ENCODE measurements at places on chromosomes 4 and X. TPM values are rescaled to one million over a fixed set of nuclear protein-coding genes. Genes with fewer than 3 reads are reported as not detected.

DNA sequence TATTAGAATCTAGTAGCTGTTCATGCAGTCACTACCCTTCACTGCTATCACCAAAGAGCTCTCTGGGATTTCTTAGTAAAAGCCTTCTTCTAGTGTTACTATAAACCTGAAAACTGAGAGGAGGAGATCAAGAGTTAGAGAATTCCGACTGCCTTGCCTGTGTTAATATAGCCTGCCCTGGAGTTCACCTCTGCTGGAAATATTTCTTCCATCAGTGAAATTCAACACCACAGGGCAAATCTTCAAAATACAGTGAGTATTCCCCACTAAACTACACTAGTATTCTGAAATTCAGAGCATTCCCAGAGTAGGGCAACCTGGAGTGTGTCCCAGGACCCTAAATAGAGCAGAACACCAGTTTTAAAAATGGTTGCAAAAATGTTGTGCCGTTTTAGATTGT, 301.1 kb downstream of the ARHGAP24 start:
- no peaks in the 10 kb centered on the region for H3K27me3 ChIP-seq
- no peak for DNase-seq
- no peak overlapping the region for H3K4me3 ChIP-seq

DNA sequence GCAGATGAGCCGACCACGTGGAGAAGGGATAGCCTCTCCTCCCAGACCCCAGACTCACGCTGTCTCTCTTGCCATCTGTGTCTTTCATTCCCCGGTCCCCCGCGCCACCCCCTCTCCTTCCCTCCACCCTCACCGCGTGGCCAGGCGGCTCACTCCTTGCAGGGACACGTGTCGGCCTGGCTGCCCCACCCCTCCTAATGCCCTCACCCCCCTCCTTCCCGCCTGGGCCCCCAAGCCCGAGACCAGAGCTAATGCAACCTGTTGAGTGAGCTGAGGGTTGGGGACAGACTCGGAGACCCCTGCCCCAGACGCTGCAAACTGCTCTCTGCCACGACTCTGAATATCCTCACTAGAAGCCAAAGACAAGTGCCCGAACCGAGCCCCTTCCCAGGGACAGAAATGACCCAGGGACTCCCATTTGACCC, 1.8 kb downstream of the SLC38A5 start:
- H3K4me1 ChIP-seq = peaks cover 25% of the 10 kb centered on the region
- H3K4me3 ChIP-seq = peak overlapping the region; percentile 85
- no peaks in the 10 kb centered on the region for H3K27me3 ChIP-seq
- DNase-seq = no peak
- no peak overlapping the region for H3K27ac ChIP-seq

- peaks cover 19% of the 10 kb centered on the region for H3K4me1 ChIP-seq
- no peaks in the 10 kb centered on the region for H3K36me3 ChIP-seq
- H3K4me3 ChIP-seq = no peak overlapping the region
- H3K27ac ChIP-seq = no peak overlapping the region
- DNase-seq = no peak
Measured at GRCh38 chr4:36321176-36321575, 39.8 kb downstream of the DTHD1 start.

GRCh38 chrX:20265726-20266681, 705 bp downstream of the RPS6KA3 start:
- DNase-seq = peak; percentile 23
- peaks cover 20% of the 10 kb centered on the region for H3K4me1 ChIP-seq
- peak overlapping the region; percentile 73 for H3K27ac ChIP-seq
- H3K36me3 ChIP-seq = no peaks in the 10 kb centered on the region
- H3K27me3 ChIP-seq = no peaks in the 10 kb centered on the region

RAB33A gene
- 7.9 TPM for total RNA-seq

GPR173 gene
- total RNA-seq = not detected

RAB39B gene
- total RNA-seq = 6.9 TPM

DNA sequence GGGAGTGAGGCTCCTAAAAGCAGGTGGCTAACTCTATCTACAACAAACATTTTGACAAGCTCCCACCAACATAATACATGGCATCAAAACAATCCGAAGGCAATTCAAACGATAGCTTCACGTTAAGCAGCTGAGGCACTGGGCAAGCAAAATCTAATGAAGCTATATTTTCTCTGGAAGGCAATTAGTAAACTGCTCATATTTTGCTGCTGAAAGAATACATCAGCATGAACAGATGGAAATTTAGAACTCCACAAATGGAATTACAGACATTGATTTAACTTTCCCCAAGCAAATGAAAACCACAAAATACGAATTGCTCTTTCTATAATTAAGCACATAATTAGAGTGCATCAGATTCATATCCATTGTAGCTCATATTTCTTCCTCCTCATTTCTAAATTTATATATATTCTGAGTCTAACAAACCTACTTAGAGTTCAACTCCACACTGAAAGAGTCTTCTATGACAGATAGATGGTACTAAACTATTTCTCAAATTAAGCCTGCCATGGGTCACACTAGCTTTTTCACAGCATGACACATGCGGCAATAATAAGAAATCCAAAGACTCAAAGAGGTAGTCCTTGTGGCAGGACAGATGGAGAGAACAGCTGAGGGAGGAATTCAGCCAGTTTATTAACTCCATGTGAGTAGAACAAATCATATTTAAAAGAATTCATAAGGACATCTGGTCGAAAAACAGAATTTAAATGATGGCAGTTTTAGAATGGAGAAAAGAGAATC, 305.4 kb downstream of the MAPK10 start:
- no peaks in the 10 kb centered on the region for H3K36me3 ChIP-seq
- no peak for DNase-seq
- no peak overlapping the region for H3K27ac ChIP-seq

DNA sequence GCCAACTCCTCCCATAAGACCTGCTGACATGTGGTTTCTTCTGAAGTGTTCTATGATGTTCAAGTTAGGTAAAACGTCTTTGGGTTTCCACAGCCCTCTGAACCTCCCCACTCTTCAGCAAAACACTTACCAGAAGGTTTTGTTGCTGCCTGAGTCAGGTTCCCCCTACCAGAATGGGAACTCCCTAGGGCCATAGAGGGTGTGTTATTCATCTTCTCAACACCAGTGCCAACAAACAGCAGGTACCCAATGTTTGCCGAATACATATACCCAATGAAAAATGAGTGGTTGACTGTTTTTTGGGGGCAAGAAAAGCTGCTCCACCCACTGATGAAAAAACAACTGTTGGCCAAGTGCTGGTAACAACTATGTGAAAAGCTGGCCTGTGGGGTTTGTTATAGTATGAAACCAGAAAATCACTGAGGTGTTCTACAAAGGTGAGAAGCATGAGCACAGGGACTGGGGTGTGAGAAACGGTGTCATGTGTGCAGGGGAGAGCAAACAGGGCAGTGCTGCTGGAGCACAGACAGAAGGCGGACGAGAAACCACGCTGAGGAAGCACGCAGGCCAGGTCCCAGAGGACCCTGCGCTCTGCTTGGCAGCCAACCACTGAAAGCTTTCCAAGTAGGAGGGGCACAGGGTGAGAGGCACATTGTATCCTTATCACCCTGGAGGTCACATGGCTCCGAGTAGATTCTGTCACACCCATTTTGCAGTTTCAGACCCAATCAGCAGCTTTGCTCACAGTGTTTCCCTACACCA, 28.8 kb downstream of the ATP8A1 start:
- peaks cover 6% of the 10 kb centered on the region for H3K36me3 ChIP-seq
- H3K4me1 ChIP-seq = peaks cover 33% of the 10 kb centered on the region
- H3K27me3 ChIP-seq = no peaks in the 10 kb centered on the region
- DNase-seq = peak; percentile 27

HS3ST1 gene
- not detected for total RNA-seq

- H3K27ac ChIP-seq = no peak overlapping the region
- no peaks in the 10 kb centered on the region for H3K27me3 ChIP-seq
- H3K4me1 ChIP-seq = no peaks in the 10 kb centered on the region
- no peak overlapping the region for H3K4me3 ChIP-seq
- no peak for DNase-seq
- H3K36me3 ChIP-seq = no peaks in the 10 kb centered on the region
Measured at GRCh38 chr4:66604192-66604591, 933.9 kb upstream of the EPHA5 start.

DNA sequence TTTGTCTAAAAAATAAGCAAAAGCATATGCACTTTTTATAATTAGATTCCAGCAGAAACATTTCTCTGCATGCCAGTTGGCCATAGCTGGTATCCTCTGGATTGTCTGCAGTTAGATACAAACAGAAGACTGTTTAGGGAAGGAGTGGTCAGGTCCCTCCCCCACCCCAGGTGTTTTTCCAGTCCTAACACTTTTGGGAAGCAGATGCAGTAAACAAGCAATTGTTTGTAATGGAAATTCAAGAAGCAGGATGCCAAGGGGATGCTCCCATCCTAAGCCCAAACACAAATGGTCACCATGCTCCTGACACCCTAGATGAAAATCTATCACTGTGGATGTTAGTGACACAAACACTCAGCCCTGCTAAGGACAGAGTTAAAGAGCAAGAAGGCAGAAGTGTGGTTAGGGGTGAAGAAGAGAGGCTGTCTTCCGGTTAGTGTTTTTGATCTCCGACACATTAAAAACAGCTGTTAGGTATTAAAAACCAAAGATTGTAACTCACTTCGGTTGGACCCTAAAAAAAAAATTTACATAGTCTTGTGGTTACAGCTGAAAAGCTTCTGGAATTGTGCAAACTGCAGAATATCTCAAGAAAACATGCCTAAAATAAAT, 7.9 kb downstream of the LEF1 start:
- peaks cover 48% of the 10 kb centered on the region for H3K36me3 ChIP-seq
- H3K27me3 ChIP-seq = no peaks in the 10 kb centered on the region
- H3K27ac ChIP-seq = peak overlapping the region; percentile 79
- peak overlapping the region; percentile 99 for H3K4me3 ChIP-seq

DNA sequence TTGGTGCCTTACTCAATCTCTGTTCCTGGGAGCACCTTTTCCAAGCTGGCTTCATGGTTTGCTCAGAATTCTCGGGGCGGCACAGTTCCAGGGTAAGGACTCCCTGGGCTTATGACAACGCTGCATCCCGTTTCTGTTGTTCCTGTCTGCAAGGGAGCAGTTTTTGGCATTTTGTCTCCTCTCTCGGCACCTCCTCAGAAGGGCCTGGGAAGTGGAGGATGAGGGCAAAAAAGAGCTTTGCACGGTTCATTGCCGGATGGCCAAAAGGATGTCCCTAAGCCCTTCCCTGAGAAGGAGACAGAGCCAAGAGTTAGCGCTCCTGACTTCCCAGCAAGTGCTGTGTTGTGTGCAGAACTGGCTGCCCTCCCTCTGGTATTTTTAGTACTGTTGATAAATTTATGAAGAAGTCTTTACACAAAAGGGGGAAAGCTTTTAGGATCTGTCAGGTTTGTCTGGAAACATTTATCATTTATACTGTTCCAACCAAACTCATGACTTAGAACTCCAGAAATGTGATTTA, 13.4 kb downstream of the SRD5A3 start:
- DNase-seq = no peak
- H3K27ac ChIP-seq = no peak overlapping the region
- H3K36me3 ChIP-seq = no peaks in the 10 kb centered on the region

HPGD gene
- total RNA-seq = 85.7 TPM

SSX3 gene
- not detected for total RNA-seq

Measured in CD4-positive, CD25-positive, alpha-beta regulatory T cell (primary cell).